H54 (cell line): ENCODE measurements at places on chromosomes 3 and 15.
A peak's percentile ranks its signal among the peaks of the same experiment; 100 is the strongest.

DNA sequence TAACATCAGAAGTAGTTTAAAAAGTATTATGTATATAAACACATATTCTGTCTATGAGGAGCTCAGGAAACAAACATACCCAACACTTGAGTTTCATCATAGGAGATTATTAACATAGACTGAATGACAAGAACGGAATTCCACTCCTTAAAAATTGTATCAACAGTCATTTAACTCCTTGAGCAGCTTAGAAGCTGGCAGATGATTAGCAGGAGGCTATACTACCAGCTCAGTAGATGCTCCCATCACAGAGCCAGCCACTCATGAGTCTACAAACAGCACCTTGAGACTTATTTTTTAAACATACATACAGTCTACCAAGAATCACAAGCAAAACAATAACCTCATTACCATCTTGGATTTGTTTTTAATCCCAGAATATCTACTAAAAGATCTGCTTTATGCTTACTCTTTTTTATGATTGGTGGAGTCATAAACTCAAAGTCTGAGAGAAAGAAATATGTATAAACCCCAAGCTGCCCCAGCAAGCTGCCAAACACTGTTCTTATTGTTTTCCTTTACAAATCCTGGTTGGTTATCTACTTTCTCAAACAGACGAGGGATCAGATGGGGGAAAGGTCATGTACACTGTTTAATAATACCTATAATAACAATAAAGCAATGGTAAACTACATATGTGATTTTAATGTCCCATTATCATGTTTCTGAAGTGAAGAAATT lies 59.5 kb downstream of the CBLB start:
- DNase-seq = no peak

GRCh38 chr3:30945291-30945690 lies 50.8 kb upstream of the GADL1 start:
- no peak for DNase-seq

DNA sequence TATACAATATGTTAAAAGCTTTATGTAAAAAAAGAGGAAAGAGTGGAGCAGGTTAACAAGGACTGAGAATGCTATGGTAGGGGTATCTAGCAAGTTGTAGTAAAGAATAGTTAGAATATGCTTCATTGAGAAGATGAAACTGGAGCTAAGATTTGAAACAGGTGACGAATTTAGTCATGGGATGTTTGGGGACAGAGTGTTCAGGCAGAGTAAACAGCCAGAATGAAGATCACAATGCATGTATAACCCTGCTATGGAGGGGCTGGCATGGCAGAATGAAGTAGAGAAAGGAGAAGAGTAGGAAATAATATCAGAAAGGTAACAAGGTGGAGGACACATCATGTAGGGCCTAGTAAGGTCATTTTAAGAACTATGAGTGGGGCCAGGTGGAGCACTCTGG lies 72.0 kb downstream of the BTD start:
- DNase-seq = no peak

GRCh38 chr3:29333576-29333975 lies 52.7 kb downstream of the RBMS3 start:
- DNase-seq = no peak

- DNase-seq = no peak
These were observed 103.7 kb downstream of the CADPS start for GRCh38 chr3:62771331-62772072.

- no peak for DNase-seq
These were observed 103.2 kb downstream of the CHL1 start for GRCh38 chr3:299590-300301.

DNA sequence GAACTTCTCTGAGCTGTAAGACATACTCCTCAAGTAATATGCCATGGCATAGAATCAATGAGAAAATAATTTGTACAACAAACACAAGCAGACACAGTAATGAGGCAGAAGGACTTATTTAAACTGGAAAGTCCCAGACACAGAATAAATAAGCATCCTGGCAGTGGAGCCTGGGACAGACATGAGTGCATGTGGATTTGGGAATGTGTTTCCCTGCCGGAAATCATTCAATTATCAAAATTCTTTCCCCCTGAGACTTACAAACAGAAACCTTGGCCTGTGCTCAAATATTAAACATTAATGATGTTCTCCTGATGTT lies 520.1 kb downstream of the ROBO1 start:
- no peak for DNase-seq

GRCh38 chr3:132394320-132394719 lies 23.0 kb upstream of the DNAJC13 start:
- no peak for DNase-seq

- DNase-seq = no peak
These were observed 20.0 kb downstream of the PCCB start for GRCh38 chr3:136270179-136270578.

GRCh38 chr15:91268510-91268909 lies 168.5 kb downstream of the SV2B start:
- no peak for DNase-seq

- DNase-seq = no peak
These were observed 25.3 kb downstream of the ANP32A start for GRCh38 chr15:68795298-68795848.

DNA sequence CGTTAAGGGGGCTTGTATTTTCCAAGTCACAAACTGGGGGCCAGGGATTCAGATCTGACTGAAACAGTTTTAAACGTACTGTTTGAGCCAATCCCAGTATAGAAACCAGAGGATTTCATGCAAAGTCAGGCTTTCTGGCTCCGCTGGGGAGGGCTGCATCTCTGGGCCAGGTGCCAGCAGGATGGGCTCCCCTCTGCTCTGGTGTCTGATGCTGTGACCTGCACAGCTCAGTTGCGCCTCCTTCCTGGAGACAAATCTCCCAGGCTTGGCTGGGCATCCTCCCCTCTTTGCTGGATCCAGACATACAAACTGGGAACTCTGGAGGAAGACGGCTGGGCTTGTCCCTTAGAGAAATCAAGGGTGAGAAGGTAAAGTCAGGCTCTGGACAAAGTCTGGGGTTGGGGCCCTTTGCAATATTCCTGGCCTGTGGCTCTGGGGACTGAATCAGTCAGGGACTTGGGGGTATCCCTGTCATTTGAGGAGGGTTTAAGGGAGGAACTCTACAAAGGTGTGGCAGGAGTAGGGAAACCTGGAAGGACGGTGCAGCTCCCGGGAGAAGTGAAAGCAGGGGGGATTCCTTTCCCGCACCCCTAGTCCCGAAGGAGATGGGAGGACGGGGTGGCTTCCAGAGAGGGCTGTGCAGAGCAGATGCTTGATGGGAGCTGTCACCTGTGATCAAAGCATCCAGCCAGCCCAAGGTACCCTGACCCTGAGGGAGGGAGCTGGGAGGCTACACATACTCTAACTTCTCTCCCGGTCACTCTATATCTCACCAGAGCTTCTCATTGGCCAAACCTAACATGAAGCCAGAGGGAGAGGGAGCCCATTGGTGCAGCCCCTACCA lies 114.8 kb upstream of the ATP2B2 start:
- DNase-seq = no peak

GRCh38 chr3:150300852-150301517 lies 107.1 kb upstream of the TSC22D2 start:
- DNase-seq = no peak

- DNase-seq = no peak
These were observed 558.8 kb upstream of the ADAMTS9 start for GRCh38 chr3:65246561-65246960.

- DNase-seq = peak; percentile 46
These were observed 32.7 kb downstream of the TRANK1 start for GRCh38 chr3:36911990-36912804.

GRCh38 chr15:63134245-63134985 lies 12.8 kb downstream of the LACTB start:
- DNase-seq = no peak

GRCh38 chr3:10945683-10946287 lies 46.8 kb upstream of the SLC6A1 start:
- DNase-seq = peak; percentile 71

DNA sequence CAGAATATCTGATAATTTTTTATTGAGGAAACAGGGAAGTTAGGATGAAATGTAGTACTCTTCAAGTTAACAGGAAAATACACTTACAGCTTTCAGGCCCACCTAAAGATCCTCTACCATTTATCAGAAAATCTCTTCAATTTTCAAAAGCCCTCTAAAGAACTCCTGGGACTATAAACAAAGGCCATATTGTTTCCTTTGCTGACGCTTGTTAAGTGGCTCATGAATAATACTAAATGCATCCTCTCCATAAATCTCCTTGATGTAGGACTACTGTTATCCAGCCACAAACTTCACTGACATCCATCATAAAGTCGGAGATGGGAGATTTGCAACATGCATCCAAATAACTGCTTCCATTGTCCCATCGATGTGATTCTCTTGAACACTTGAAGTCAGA lies 326.5 kb downstream of the ZIC1 start:
- no peak for DNase-seq

DNA sequence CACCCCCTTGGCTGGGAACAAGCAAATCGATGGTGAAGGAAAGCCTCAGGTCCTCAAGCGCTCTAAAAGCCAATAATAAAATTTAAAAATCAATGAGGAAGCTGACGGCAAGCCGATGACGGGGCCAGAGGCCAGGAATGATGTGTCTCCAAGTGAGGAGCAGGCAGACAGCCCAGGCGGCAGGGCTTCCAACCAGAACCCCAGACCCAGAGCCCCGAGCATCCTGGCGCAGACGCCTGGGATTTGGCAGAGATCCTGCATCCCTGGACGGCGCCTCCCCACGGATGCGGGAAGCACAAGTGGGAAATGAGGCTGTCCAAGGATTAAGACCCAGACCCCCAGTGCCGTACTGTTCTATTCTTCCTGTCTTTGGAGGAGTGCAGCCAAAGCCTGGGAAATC lies 123.0 kb upstream of the PROK2 start:
- no peak for DNase-seq

- DNase-seq = no peak
These were observed 29.5 kb upstream of the SNRK start for GRCh38 chr3:43256714-43257461.

DNA sequence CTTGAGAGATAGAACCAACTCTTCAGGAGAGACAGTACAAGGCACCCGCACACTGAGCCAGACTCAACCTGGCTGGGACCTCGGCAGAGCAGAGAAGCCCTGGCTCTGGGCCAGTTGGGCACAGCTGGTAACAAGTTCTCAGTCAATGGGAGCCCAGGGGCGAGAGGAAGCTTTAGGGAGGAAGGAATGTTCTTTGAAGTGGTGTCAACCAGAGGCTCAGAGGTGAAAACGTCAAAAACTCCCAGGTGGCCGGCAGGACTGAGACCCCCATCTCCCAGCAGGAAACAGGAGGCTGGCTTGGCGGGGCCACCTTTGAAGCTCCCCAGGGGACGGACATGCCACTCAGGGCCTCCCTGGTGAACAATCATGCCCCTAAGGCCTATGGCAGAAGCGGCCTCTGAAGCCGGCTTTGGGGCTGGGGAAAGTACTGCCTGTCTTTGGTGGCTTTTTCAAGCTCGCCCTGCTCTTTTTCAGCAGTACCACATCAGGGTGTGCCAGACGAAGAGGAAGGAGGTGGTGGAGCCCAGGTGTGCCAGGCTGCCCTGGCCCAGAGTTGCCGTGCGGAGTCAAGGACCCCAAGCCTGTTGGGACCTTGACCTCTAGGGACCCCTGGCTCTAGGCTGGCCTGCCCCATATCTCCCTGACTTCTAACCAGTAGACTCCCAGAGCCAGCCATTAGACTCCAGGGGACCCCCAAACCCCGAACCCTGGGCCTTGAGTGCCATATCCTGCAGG lies 16.7 kb upstream of the TBC1D21 start:
- no peak for DNase-seq

- DNase-seq = no peak
These were observed 70.8 kb downstream of the TMCC1 start for GRCh38 chr3:129822679-129823078.

- no peak for DNase-seq
These were observed 85.7 kb downstream of the C3orf70 start for GRCh38 chr3:185067173-185067572.

DNA sequence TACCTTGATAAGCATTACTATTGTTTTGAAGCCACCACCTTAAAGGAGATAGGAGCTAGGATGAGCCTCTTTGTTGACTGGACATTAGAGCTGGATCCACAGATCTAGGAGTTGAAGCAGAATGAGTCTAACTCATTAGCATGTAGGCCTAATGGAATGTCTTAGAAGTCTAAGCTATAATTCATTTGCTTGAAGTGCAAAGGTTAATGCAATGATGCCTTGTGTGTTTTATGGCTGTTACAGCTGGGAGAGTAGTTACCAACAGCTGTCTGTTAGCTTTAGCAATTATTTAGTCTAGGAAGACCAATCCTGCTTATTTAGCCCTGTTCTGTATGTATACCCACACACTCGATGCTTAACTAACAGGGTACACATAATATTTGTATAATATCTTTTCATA lies 419.3 kb downstream of the TUSC7 start:
- no peak for DNase-seq

DNA sequence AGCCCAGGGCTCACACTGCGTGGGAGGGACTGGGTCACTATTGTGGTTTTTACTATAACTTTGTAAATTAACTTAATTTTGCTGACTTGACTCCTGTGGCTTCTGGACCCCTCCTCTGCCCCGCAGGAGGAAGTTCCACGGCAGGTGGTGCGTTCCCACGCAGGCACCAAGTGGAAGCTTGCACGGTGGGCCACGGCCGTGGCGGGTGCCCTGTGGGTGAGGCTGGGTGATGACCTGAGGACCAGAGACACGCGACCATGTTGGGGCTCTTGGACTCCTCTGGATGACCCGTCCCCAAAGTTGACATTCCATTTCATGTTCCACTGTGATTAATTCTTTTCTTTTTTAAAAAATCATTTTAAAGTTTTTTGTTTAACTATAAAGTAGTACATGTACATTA lies 89.0 kb downstream of the FBLN2 start:
- DNase-seq = no peak

DNA sequence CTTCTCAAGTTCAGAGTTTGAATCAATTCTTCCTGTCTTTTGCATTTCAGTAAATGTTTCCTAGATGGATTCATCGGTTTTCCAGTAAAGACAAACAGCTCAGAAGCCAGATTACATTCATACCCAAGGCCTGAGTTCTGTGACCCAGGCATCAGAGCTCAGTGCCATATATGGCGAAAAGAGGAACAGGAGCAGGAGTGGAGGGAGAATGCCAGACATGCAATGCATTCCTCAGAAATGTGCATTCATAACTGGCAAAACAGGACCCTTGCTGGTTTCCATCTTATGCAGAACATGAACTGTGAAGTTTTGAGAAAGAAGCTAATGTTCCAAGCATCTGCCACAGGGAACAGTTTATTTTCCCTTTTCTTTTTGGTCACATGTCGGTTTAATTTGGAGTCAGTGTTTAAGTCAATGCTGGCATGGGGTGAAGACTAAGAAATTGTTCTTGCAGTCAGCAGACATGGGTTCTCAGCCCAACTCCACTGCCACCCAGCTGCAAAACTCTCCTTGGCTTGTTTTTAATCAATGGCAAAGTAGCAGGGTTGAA lies 116.5 kb downstream of the LPP start:
- no peak for DNase-seq

- peak; percentile 76 for DNase-seq
These were observed 32.2 kb upstream of the CDCP1 start for GRCh38 chr3:45178183-45179023.

DNA sequence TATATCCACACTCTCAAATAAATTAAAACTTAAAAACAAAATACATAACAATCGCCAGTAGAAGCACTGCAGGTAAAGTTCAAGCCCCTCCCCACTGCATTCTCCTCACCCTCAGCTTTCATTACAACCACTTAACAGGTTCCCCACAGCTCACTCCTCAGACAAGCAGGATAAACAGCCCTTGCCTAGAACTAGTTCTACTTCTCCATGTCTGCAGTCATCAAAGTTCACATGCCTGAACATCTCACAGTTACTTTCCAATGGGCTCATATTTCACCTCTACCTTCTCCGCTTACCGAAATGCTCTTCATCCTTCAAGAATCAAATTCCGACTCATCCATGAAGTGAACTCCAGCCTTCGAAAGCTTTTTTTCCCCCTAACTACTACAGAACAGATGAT lies 4.1 kb downstream of the YEATS2 start:
- DNase-seq = no peak
